Heart left ventricle (tissue), 16 donors: ENCODE measurements at places on chromosomes 4 and X.

DNA sequence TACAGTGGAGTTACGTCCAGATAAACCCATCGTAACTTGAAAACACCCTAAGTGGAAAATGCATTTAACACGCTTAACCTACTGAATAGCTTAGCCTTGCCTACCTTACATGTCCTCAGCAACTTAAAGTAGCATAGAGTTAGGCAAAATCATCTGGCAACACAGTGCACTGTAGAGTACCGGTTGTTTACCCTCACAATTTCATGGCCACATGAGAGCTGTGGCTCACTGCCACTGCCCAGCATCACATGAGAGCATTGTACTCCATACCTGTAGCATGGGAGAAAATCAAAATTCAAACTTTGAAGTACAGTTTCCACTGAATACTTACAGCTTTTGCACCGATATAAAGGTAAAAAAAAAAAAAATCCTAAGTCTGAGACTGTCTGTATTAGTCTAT, 40.6 kb downstream of the GUCY1A1 start:
- DNase-seq = no peak

DNA sequence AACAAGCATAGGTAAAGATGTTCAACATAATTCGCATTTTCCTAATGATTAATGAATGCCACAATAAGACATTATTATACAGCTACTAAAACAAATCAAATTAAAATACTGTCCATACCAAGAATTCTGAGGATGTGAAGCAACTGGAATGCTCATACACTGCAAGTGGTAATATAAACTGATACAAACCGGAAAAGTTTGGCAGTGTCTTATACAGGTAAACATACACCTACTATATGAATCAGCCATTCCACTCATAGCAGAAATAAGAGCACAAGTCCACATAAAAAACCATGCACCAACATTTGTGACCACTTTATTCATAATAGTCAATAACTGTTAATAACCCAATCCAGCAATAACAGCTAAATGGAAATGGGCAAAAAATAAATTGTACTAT, 79.3 kb downstream of the FBXW7 start:
- DNase-seq = no peak

DNA sequence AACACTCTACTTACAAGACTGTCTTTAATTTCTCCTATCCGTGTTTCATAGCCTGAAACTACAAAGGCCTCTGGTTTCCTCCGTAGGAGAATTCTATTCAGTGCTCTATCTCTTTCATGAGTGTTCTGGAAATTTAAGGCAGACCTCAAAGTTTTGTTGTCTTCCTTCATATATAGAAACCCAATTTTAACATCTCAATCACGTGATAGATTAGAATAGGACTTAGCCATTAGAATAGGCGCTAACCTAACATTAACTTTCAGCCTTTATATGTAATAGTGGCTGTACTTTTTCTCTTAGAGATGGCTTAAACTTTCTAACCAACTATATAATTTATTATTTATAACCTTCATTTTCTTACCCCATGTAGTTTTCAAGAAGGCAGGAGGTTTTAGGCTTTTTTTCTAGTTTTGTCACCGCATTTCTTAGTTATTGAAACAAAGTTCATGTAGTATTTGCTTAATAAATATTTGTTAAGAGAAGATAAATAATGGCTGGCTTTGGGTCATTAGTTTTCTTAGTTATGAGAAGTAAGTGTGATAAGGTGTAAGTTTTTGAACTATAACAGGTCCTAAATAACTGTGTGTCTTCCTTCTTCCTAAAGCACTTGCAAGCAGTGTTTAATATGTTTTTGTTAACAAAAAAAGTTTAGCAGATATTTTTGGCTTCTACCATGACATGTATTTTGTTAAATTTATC, 1504.6 kb upstream of the ADGRL3 start:
- no peak for DNase-seq

GRCh38 chrX:2500091-2500802, 529 bp downstream of the DHRSX start:
- DNase-seq = peak; percentile 77

DNA sequence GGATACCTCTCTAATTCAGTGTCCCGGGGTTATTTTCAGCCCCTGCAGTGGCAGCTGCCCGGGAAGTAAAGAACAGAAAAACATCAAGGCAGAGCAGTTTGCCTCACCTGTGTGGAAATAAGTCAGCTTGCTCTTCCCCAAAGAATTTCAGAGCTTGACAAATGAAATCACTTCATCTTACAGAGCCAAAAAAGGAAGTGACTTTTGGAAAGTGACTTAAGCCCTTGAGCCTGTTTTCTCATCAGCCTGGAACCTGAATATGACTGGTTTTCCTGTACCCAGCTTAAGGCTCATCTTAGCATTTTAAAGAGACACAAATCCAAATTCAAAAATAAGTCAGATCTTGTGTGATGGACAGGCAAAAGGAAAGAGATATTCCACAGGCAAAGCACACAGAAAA, 211.6 kb downstream of the RCHY1 start:
- DNase-seq = no peak

DNA sequence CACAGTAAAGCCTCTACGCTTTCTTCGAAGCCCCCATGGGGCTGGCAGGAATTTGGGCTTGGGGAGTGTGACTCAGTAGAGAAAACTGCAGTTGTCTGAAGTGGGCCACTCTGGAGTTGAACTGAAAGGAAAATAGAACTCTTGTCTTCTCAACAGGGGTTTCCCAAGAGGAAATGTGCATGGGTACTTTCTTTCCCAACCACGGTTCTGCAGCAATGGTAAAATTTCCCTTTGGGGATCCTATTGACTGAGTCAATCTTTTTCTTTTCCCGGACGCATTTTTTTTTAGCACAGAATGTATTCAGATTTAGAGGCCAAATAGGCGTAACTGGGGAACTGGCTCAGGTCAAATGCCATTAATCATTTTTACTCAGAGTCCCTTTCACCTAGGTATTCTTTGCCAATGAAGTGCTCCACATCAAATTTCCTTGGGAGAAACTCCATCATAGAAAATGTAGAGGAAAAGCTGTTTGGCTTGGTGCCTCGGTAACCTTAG, 269.3 kb downstream of the STIM2 start:
- DNase-seq = no peak

DNA sequence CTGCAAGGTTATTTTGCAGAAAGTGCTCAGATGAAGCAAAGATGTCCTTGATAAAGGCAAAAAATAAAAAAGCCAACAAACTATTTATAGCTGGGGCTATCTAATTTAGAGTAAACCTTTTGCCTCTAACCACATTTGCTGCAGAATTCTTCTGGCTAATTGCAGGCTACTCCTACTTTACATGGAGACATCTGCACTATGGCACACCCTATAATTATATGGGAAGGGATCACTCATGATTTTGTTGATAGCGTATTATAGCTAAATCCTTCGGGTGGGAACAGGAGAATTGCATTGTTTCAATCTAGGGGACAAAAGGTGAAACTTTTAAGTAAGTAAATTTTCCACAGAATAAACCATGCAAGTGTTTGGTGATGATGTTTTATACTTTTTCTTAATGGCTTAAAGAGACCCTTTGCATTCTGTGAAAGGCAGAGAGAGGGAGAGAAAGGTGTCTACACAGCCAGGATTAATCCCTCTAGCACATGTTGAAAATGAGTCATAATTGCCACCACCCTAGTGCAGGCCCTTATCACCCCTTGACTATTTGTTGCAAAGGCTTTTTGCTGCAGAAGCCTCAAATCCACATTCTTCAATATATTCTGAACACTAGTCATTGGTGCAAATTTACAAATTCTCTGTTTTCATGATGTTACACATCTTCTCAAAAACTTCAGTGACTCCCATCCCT, 221.3 kb upstream of the BMP3 start:
- no peak for DNase-seq

DNA sequence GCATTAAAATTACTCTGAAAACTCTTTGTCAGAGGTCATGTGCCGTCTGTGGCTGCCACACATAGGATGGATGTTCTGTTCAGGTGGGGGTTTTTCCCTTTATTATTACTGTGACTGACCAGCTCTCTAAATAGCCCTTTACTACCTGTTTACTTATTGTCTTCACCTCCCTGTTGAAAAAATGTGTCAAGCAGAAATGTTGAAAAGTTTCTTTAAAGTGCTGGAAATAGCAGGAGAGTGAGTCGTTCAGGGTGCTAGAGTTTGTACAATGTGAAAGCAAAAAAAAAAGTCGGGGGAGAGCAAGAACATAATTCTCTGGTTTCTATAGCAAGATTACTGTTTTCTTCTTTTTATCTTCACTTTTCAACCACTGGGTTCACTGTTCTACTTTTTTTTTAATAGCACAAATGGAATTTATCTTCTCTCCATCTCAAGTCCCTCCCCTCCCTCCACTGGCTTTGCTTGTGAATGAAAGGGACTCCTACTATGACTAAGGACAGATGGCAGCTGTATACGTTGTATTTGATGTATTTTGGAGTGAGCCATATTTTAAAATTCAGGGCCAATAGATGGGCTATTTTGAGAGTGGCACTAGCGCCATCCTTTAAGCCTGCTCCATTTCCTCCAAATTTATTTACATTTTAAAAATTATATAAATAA, 33.3 kb downstream of the ARX start:
- DNase-seq = no peak

DNA sequence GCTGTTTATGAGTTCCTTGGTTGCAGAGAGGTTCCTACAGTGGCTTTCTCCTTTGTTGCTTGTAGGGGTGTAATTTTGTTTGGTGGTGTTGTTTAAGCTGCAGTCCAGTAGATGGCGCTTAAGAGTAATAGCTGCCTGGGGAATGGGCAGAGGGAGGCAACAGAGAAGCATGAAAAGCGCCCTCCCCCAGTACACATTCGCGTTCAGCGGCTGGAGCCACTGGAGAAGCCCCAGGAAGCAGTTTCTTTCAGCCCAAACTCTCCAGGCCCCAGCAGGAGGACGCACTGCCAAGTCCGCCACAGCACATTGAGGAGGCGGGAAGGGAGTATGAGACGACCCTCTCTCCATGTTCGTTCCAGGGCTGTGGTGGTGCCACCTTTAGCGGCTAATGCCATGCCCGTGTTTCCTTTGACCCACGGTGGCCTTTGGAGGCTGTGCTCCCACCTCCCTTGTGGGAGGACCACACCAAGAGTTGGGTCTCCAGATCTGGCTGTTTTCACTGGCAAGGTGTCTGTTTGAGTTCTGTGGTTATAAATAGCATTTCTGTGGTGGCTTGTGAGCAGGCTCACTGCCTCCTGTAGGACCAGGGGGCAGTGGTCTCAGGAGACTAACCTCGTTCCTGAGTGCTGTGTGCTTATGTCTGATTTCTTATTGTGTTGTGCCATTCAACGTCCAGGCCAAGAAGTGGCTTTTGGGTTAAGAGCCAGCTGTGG, 252.3 kb downstream of the ARHGAP10 start:
- DNase-seq = no peak

GRCh38 chr4:165537028-165537648, 158.3 kb downstream of the CPE start:
- DNase-seq = no peak

DNA sequence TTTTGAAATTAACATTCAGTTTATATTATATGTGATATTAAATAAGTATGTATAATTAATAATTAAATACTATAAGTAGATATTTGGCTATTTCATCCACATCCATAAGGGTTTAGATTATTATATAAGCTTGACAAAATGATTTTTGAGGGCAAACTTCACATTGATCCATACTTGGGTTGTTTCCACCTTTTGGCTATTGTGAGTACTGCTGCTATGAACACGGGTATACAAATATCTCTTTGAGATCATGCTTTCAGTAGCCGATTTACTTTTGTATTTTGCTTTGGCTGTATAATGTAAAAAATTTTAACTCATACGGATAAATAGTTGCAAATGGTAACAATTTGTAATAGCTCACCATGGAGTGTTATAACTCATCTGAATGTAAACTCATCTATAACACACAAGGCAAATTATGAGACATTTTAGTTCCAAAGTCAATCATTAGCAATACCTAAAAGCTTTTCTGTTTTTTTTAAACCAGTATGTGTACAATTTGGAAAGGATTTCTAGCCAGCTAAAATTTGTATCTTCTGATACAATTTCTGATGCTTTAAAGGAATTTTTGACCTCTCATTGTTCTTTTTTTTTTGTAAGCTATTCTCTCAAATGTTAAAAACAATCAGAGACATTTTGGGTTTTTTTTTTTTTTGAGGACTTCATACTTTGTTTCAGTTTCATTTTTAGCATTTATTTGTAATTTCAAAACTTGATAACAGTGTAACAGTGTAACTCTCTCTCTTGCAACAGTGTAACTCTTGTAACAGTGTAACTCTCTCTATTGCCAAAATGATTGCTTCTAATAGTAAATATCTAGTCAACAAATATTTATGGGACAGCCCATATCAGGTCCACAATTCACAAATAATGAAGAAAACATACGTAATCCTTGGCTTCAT, 51.8 kb upstream of the ARX start:
- no peak for DNase-seq

DNA sequence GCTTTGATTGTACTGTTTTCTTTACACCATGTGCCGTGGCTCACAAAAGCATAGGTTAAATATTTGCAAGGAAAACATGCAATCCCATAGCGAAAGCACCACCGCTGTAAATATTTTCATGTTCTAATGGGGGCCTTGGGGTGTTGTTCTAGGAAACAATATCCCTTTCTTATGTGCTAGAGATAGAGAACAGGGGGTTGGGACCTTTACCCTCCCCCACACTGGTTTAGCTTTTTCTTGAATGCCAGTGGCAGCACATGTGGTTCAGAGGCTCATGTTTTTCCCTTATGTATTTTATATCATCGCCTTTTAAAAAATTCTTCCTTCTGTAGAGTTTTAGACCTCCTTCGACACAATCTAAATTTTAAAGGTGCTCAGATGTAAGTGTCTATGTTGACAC, 422.6 kb upstream of the TENM3 start:
- no peak for DNase-seq

GRCh38 chr4:24686866-24687692, 102.7 kb upstream of the DHX15 start:
- DNase-seq = no peak

GRCh38 chrX:119602701-119603255, 3.4 kb downstream of the NKRF start:
- DNase-seq = no peak

- no peak for DNase-seq
These were observed 170.5 kb downstream of the CDS1 start for GRCh38 chr4:84753321-84753972.

- no peak for DNase-seq
These were observed 260.7 kb upstream of the SFRP2 start for GRCh38 chr4:154049457-154050181.

- no peak for DNase-seq
These were observed 7.9 kb downstream of the SMIM31 start for GRCh38 chr4:164761746-164762275.

GRCh38 chr4:162403419-162403818, 239.6 kb upstream of the FSTL5 start:
- DNase-seq = no peak

GRCh38 chrX:135411893-135412292, 9.9 kb upstream of the SMIM10L2A start:
- DNase-seq = no peak
